RPMI7951 (cell line): ENCODE measurements at places on chromosomes 5 and 9.

GRCh38 chr5:73218552-73219171 lies 45.7 kb downstream of the TMEM174 start:
- peak; percentile 53 for DNase-seq

DNA sequence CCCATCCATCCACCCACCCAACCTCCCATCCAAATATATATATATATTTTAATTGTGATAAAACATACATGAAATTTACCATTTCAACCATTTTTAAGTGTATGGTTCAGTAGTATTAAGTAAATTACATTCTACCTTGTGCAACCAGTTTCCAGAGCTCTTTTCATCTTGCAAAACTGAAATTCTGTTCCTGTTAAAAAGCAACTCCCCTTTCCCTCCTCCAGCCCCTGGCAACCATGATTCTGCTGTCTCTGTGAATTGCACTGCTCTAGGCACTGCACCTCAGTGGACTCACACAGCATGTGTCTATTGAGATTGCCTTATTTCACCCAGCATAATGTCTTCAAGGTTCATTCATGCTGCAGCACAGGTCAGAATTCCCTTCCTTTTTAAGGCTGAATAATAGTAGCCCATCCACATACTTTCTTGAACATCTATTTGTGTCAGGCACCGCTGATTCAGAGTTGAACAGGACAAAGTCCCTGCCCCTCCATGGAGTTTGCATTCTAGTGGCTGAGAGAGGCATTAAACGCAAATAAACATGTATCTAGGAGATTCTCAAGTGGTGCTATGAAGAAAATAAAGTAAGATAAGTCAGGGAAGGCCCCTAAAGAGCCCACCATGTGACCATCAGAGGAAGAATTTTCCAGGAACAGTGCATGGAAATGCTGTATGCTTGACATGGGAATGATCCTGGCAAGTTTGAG lies 24.0 kb downstream of the CSF1R start:
- no peak for DNase-seq

- no peak for DNase-seq
Measured at GRCh38 chr5:171598641-171599152, 179.2 kb downstream of the FGF18 start.

DNA sequence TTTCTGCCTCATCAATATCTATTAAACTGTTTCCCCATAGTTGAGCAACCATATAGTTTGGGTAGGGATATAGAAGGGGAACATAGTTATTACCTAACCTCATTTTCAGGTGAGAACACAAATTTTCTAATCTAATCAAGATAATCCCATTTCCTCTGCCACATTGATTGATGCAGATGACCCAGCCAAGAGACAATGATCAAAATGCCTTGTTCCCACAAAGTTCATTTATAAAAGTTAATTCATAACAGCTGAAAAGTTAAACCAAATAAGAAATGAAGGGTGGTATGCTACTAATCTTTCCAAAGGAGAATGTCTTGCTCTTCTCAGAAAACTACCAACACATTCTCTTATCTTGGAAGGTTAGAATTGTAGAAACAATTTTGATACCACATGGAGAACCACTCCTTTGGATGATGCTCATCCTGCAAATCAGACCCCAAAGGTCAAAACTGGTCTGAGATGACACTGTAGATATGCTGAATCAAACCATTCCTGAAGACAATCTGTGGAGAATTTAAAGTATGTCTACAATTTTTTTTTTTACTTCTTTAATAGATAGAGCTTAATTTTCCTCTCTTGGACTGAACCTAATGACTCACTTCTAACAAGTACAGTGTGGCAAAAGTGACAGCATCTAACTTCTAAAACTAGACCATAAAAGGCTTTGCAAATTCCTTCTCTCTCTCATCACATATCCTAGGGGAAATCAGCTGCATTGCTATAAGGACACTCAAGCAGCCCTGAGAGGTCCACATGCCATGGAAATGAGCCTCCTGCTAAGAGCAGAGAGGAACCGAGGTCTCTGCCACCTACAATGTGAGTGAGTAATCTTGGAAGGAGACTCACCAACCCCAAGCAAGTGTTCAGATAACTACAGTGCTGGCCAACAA lies 586.7 kb upstream of the TUSC1 start:
- peak; percentile 96 for DNase-seq

DNA sequence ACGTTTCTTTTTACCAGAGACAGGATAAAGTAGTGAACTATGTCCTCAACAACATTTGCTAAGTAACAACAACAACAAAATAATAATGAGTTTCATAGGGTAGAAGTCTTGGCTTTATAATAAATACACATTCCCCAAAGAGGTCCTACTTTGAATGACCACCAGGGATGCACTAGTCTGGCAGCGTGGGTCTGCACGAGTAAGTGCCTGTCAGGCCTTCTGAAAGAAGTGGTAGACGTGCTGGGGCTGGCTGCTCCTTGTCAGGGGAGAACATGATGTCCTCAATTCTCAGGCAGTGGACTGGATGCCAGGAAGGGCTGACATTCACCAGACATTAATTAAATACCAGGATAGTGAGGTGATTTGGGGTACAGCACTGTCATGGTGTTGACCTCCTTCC lies 331.1 kb downstream of the TMEM38B start:
- DNase-seq: no peak

DNA sequence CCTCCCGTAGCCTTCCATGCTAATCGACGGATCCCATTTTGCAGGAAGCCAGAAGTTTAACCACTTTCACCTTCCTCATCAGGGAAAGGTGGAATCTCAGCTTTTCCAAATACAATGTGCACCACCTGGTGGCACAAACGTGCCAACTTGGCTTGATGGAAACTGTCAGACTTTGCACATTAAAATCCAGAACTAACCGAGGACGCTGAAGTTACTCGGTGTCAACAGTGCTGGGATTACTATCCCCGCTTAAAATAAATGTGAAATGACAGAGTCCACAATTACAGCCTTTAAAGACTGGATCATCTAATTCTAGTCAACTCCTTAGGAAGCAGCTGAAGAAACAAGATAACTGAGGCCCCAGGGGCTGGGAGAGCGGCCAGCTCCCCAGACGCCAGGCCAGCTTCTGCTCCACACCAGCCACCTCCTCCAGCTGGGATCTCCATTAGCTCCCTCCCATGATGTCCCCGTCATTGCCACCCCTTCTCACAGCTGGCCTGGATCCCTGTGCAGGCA lies 50.1 kb upstream of the RETREG1 start:
- DNase-seq: peak; percentile 8

DNA sequence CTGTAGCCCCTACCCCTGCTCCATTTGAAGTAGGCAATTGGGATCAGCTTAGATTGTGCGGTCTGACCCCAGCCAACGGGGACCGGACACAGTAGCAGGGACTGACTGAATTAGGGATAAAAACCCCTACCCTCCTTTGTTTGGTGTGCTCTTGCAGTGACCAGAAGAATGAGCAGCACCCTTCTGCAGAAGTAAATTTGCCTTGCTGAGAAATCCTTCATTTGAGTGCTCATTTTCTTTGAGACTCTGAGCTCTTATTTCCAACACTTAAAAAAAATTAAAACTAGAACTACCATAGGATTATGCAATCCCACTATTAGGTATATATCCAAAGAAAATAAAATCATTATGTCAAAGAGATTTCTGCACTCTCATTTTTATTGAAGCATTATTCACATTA lies 560.0 kb downstream of the CDH12 start:
- no peak for DNase-seq

DNA sequence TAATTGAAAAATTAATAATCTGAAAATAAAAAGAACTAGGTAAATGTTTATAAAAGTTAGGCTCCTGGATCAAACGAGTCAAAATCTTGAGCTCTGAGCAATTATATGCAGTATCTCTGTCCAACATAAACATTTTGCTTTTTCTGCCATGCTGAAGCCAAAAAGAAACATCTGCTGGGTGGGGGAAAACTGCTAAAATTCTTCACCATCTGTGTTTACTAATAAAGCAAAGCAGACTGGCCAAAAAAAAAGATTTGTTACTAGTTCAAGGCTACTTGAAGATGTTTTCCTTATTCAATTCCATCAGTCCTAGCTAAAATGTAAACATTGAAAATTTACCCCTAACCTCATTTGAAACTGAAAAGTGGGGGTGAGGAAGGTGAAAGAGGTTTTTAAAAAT lies 29.7 kb downstream of the GTF3C4 start:
- no peak for DNase-seq

GRCh38 chr5:142115937-142116614 lies 7.5 kb downstream of the NDFIP1 start:
- peak; percentile 5 for DNase-seq

GRCh38 chr9:26308328-26308727 lies 584.3 kb downstream of the CAAP1 start:
- DNase-seq: no peak

DNA sequence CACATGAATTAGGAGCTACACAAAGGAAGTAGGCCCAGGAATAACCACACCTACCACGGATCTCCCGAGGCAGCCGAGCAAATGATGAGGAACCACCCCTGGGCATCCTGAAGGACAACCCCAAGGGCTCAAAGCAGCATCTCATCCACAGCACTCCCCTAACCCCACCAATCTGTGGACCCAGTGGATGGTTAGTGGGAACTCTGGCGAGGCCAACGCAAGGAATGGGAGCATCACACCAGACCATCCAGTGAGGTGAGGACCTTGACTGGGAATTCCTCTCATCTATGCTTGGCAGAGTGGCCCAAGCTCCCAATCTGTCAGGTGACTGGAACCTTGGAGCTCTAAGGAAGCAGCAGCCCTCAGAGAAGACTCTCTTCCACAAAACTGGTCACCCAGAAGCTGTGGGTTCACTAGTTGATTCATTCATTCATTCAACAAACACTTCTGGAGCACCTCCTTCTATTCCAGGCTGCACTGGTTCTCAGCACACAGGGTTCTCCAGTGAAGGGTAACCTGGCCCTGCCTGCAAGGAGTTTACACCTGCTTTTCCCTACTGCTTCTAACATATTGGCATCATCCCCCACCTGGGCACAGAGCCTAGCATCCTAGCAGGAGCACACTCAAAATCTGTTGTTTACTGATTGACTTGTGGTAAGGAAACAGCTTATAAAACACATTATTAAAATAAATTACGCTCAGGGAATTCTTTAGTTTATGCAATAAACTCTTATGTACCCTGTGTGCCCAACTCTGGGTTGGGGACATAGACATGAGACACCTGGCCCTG lies 4.9 kb downstream of the ACSL6 start:
- DNase-seq: no peak

DNA sequence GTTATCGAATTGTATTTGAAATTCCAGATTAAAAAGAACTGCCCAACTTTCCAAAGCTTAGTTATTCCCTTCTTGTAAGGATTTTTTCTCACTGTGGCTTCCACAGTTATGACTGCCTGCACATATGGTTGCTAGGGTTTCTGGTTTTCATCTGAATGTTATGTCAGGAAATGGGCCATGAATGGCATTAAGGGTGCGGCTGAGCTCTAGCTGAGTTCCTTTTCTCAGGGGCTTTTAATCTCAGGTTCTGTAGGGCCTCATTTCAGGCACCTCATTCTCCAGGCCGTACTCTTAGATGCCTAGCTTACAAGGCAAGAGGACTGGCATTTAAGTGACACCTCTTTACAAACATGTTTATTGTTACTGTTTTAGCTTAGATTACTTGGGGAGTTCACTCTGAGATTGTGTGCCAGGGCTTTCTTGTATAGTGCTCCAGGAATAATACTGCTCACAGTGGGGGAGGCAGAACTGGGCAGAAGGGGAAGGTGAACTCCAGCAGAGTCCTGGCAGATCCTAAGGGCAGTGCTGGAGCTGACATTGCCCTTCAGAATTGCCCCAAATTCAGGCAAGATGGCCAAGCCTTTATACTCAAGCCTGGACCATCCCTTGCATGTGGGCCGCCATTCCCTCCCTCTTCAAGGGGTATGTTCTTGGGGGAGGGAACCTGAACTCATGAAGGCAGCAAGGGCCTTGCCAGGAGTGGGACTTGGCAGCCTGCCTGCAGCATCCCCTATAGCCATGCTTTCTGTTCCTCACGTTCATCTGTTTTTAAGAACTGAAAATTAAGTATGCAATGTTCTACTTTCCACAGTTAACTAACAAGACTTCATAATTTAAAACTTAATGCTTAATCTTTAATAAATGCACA lies 111.5 kb downstream of the KDM4C start:
- no peak for DNase-seq

- DNase-seq: no peak
Measured at GRCh38 chr5:119078071-119078846, 7.4 kb downstream of the DMXL1 start.

GRCh38 chr5:26805076-26805475 lies 233.3 kb downstream of the CDH9 start:
- DNase-seq: no peak

GRCh38 chr5:150386024-150386855 lies 26.5 kb downstream of the CD74 start:
- no peak for DNase-seq

- DNase-seq: peak; percentile 77
Measured at GRCh38 chr5:132104556-132104955, 31.0 kb downstream of the CSF2 start.

GRCh38 chr9:35711501-35712428 lies 20.2 kb downstream of the TLN1 start:
- DNase-seq: no peak

GRCh38 chr9:74858751-74859414 lies 28.8 kb downstream of the TRPM6 start:
- DNase-seq: no peak

DNA sequence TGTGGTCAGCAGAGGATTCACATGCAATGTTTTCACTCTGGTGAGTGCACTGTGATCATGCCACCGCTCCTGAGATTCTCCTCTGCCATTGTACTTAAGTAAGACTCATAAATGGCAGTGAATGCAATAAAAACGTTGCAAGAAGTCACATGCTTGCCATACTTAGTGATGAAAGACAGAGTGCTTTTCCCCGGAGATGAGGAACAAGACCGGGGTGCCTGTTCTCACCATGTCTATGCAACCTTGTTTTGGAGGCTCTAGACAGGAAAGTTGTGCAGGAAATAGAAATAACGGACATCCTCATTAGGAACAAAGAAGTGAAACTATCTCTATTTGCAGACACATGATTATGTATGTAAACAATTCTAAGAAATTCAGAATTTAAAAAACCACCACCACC lies 84.7 kb upstream of the IRX2 start:
- DNase-seq: no peak

GRCh38 chr5:87653242-87653641 lies 240.5 kb upstream of the CCNH start:
- no peak for DNase-seq

DNA sequence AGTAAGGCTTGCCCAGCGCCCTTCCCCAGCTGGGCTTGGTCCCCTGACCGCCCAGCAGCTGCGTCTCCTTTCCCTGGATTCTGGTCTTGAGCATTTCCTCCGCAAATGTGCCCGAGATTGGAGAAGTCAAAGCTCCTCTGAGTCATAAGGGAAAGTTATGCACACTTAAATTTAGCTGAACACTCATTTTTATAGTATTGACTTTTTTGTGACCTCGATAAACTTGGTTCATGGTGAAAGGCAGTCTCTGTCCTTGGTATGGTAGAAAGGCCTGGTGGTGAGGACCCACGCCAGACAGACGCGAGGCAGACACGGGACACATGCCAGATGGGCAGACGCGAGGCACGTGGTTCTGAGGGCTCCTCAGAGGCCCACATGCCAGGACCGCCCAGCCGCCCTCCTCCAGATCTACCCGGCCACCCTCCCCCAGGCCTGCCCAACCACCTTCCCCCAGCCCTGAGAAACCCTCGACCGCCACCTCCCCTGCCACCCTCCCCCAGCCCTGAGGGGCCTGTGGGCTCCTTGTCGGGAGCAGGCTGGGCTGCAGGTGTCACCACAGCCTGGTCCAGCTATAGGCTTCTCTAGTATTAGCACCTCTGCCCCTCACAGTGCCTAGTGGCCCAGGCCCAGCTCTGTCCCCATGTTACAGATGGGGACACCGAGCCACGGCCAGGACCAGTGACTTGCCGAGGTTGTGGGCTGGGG lies 60.9 kb upstream of the CACNA1B start:
- no peak for DNase-seq
